ENCODE measurements at places on chromosomes 2 and 18. TPM values are rescaled to one million over a fixed set of nuclear protein-coding genes. Genes with fewer than 3 reads are reported as not detected.

DNA sequence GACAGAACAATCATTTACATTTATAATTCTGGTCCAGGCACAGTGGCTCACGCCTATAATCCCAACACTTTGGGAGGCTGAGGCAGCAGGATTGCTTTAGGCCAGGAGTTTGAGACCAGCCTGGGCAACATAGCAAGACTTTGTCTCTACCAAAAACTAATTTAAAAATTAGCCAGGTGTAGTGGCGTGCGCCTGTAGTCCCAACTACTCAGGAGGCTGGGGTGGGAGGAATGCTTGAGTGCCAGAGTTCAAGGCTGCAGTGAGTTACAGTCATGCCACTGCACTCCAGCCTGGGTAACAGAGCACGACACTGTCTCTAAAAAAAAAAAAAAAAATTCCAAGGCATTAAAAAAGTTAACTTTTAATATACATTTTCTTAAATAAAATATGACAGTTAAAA, 88.1 kb downstream of the PLEKHM3 start:
- no peak for DNase-seq

Gene DYNAP
- not detected for total RNA-seq

DNA sequence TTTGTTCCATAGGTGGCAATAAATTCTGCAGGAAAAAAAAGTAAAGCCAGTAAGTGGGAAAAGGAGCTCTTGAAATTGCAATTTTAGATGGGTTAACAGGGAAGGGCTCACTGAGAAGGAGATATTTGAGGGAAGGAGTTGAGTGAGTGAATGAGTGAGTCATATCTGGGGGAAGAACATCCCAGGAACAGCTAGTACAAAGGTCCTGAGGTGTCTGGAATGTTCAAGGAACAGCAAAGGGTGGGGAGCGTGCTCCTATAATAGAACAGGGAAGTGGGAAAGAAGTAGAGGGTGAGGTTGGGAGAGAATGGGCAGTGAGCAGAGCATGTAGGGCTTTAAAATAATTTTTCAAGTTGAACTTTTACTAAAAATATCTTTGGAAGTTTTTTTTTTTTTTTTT, 68.0 kb upstream of the PSME4 start:
- no peak for DNase-seq

DNA sequence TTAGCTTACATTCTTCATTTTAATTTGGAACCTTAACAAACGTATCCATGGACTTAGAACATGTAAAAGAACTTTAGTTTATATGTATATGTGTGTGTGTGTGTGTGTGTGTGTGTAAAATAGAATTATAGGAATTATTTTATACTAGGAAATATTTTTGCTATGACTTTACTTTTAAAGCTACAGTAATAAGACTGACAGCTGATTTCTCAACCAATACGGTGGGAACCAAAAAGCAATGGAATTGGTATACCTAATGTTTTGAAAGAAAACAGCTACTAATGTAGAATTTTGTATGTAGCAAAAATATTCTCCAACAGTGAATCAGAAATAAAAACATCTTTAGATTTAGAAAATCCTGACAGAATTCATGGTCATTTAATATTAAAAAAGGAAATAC, 146.5 kb upstream of the ARL4C start:
- DNase-seq: no peak

Gene TSPYL6
- not detected for total RNA-seq

DNA sequence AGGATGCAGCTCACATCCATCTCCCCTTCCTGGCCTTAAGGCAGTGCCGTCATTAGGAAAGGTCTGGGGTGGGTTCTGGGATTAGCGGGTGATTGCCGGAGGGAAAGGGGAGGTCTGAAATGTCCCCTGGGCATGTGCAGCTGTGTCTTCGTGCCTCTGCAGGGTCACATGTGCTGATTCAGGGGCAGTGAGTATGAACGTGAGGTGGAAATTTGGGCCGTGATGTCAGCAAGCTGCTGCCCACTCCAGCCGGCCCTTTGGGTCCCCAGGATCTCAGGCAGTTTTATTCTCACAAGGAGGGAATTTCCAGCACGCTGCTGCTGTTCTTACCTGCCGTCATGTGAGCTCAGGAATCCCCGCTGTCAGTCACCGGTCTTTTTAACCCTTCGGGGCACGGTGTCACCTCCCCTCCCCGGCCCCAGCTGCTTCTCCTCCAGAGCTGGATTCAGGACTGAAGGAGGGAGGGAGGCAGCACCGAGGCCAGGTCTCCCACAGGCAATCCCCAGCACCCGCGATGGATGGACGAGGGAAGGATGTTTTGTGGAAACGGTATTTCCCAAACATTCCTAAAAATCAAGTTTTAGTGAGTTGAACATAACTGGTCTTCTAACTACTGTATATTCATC, 23.5 kb downstream of the GPR35 start:
- DNase-seq: no peak

GRCh38 chr2:165074884-165075283, 119.6 kb upstream of the SLC38A11 start:
- DNase-seq: no peak

DNA sequence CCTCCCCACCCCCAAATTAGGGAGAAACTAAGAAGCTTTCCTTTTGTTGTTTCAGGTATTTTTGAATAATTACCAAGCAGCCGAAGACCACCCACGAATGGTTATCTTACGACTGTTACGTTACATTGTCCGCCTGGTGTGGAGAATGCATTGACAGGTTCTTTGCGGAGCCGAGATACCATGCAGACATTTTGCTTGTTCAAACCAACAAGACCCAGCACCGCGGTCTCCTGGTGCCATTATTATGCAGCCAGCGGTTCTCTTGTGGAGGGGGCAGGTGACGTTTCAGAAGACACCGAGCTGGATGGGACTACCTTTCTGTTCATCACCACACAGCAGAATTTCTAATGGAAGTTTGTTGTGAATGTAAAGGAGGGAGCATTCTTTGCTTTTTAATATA, 43.4 kb downstream of the BCL2L11 start:
- DNase-seq: no peak

DNA sequence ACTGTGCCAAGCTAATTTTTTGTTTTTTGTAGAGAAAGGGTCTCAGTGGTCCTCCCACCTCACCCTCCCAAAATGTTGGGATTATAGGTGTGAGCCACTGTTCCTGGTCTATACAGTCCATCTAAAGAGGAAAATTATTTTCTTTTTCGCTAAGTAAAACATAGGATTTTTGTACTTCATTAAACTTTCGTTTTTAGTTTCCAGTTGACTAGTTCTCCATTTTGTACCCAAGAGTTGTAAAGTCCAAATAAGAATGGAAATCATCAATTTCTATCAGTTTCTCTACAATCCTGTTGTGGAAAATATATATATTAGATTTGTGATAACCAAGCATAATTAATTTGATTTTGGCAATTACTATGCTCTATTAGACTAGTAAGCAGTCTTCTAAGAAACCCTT, 156.4 kb downstream of the BABAM2 start:
- DNase-seq: no peak

Gene IL36RN
- total RNA-seq: not detected

Gene UGP2
- 118 TPM for total RNA-seq

Gene DNER
- total RNA-seq: not detected

GRCh38 chr2:134206573-134206972, 47.3 kb upstream of the MGAT5 start:
- no peak for DNase-seq

GRCh38 chr2:50650403-50650810, 381.5 kb downstream of the NRXN1 start:
- no peak for DNase-seq

Gene SALL3
- not detected for total RNA-seq

Gene L3MBTL4
- total RNA-seq: 2.1 TPM

Gene DUSP11
- 51.7 TPM for total RNA-seq

DNA sequence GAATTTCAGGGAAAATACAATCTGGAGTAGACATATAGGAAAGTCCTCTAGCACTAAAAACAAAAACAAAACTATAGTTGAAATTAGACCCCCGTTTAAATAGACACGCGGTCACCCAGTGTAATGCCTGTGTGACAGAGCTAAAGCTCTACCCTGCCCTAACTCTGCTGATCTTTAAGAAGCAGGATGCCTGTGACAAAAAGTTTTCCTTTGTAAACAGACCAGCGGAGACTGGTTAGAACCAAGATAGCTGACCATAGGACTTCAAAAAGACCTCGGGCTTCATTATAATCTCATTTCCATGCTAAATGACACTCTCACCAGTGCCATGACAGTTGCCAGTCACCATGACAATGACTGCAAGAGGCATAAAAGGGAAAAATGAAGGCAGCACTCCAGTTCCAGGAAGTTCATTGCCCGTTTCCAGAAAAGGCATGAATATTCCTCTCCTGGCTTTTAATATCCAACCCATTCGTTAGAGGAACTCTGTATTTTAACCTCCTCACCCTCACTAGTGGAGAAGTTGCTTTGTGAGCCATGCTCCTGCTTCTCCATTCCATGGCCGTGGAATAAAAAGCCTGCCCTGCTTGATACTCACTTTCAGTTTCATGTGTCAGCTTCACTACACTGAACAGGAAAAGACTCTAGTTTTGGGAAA, 157.2 kb upstream of the COPS8 start:
- no peak for DNase-seq

Gene OTOS
- total RNA-seq: not detected

GRCh38 chr2:468648-469336, 180.9 kb upstream of the ALKAL2 start:
- DNase-seq: no peak

DNA sequence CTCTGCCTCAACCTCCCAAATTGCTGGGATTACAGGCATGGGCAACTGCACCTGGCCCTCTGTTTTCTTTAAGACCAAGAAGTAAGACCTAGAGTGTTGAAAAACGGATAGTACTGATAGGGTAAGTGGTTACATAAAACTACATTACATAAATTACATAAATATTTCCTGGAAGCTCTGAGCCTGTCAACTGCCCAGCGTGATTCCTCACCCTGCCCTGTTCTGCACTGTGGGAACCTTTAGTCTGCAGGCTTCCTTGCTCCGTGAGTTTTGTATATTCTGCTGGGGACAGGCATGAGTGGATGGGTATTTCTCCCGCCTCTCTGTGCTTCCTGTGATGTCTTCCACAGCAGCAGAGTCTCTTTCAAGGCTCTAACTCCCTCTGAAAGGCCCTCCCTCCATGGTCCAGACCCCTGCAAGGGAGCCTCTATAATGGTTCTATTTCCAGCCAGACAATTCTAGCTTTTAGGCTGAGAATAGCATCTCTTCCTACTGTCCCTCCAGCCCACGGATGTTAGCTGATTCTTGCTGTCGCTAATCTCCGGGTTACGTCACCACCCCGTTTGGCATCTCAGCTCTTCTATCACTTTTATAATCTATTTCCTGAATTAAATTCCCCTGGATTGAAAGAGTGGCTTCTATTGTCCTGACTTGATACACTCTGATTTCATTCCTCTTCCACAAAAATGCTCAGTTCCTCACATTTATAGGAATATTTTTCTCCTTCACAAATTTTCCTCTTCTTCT, 49.5 kb upstream of the PLEKHM3 start:
- DNase-seq: no peak

GRCh38 chr2:80054346-80054675, 250.2 kb downstream of the LRRTM1 start:
- no peak for DNase-seq

- no peak for DNase-seq
Observed at GRCh38 chr2:58633613-58634365, 392.7 kb upstream of the FANCL start.

Gene GATA6
- total RNA-seq: 0.10 TPM

DNA sequence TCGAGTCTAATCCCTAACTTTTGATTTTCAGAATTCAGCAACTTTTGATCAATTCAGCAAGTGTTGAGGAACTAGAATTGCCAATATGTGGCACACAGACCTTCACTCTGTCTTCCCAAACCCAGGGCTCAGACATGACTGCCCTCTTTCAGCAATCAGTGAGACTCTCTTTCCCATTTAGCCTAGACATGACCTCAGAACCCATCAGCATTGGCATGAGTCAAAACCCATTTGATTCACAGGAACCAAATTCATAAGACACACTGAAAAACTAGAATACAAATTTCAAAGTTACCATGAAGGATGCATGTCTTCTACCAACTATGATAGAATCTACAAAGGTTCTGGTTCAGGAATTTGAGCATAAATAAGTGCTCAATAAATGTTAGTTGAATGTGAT, 113.6 kb upstream of the MAP3K20 start:
- DNase-seq: no peak

DNA sequence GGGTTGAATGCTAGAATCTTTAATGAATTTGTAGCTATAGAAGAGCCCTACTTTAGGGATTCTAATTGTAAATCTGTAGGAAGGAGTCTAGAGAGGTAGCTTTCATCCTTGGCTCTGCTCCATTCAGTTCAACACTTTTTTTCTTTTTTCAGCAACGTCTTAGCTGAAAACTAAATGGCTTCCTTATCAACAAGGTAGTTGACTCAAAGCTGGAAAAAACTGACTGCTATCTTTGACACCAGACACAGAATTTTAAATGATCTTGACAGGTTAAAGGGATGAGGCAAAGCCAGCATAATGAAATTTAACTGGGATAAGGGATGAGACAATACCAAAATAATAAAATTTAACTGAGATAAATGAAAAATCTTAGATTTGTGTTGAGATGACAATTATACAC, 54.9 kb downstream of the TMEFF2 start:
- DNase-seq: no peak

Gene ALKAL2
- not detected for total RNA-seq

DNA sequence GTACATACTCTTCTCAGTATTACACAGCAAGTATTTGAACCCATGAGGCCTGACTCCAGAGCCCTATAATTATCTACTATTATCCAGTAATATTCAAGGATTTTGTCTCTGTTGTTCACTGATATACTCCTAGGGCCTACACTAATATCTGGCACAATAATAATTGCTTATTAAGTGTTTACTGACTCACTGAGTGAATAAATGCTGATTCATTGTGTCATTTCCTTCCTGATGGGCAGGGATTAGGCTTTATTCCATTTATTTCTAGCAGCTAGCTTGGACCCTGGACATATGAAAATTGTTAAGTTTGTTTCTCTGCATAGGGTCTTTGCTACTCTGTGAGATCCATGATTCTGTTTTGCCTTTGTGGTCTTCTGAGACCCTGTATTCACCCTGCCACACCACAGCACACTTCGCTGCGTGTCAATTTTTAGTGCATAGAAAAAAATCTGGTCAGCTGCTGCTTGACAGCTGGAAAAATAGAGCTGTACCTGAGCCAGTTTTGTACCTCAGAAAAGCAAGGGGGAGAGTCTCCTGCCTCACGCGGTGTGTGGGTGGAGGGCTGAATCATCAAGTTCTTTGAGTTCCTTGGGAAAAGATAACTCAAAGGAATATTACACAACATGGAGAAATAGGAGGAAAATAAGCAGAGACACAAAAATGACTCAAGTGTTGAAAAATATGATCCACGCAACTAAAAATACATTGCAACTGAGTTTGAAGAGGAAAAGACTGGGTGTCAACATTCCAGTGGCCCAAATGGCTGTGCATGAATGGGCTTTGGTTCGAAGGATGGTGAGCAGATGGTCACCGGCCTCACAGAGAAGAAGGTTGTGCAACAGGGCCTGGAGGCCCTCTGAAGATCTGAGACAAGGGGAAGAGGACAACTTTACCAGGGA, 18.9 kb upstream of the DPP4 start:
- DNase-seq: no peak

Gene TMBIM1
- 96.4 TPM for total RNA-seq

Measured in CD4-positive, CD25-positive, alpha-beta regulatory T cell (primary cell).